NCI-H524 (cell line): ENCODE measurements at places on chromosomes 12 and 14.

DNA sequence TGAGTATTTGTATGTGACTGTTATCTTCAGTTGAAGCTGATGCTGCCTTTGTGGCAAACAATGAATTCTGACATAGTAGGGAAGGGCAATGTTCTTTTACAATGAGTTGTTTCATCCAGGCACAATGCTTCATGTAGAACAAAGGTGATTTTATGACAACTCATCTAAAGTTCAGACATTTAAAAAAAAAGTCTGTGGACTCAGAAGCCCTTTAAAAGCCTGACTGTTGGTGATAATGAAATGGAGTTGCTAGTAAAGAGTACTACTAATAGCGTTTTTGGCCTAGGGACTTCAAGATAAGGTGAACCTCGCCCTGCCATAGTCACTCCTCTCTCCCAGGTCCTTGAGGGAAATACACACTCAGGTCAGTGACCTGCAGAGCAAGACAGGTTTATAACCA, 105.1 kb downstream of the AKAP6 start:
- DNase-seq: no peak

DNA sequence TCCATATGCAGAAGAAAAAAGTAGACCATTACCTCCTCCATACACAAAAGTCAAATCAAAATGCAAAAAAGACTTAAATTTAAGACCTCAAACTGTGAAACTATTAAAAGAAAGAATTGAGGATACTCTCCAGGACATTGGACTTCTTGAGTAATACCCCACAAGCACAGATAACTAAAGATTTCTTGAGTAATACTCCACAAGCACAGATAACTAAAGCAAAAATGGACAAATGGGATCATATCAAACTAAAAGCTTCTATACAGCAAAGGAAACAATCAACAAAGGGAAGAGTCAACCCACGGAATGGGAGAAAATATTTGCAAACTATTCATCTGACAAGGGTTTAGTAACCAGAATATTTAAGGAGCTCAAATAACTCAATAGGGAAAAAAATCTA, 427.9 kb downstream of the CCDC91 start:
- DNase-seq: no peak

DNA sequence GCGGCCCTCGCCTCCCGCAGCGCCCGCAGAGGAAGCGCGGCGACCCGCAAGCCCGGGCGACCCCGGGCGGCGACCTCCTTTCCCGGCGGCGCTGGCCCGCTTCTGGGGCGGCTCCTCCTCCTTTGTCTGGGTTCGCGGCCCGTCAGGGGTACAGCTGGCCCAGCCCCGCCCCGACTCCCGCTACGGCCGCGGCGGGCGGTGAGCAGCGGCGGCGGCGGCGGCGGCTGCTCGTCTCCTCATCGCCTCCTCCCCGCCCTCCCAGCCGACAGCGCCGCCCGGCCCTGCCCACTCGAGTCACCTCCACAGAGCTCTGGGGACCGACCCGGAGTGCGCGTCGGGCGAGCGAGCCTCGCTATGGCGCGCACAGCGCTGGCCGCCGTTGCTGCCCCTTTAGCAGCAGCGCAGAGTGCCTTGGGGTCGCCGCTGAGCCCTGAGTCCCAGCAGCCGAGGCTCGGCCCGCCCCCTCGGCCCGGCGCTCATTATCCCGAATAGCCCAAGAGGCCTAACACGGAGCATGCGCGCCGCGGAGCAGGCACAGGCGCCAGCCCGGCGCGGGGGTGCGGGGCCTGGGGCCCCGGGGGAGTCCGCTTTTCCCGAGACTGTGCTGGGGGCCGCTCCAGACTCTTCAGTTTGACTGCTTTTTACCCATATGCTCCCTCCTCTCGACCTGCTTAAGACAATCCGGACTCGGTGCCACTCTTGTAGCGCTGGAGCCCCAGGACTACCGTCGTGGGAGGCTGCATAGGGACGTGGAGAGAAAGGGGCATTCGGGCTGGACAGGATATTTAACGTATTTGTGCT, at the start of gene SOS2:
Gene SOS2, minus strand, starts transcription at position 104 of the 801 bp plus-strand sequence. CDS start 295 bp downstream, outside the sequence.
- DNase-seq: peak; percentile 97

DNA sequence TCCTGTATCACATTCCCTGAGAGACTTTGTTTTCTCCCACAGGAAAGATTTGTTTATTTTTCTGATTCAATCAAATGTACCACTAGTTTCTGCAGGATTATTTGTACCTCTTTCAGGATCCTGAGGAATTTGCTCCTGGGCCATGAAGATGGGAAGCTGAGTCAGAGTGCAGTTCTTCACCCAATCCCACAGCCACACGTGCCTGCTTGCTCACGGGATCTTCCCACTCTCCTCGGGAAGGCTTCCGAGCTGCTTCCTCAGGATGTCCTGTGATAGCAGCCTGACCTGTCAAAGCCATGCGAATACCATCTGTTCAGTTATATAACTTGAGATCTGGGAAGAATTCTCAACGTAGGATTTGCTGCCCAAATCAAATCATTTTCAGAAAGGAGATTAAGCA, 41.8 kb upstream of the HIF1A start:
- DNase-seq: peak; percentile 77

DNA sequence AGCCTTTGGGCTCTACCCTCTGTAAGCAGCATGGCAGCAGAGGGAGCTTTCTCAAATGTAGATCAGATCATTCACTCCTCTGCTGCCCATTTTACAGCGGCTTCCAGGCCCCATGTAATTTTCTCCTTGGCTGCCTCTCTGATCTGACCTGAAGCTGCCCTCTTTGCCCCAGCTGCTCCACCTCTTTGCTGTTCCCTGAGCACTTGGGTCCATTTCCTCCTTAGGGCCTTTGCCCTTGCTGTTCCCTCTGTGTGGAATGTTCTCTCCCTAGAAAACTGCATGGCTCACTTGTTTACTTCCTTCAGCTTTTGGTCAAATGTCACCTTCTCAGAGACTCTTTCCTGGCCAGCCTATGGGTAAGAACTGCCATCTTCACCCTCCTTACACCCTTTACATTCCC, 37.2 kb downstream of the SMOC1 start:
- no peak for DNase-seq

- DNase-seq: no peak
Measured at GRCh38 chr12:111748867-111749266, 17.9 kb upstream of the ALDH2 start.

- DNase-seq: peak; percentile 25
Measured at GRCh38 chr12:6494258-6494743, 399 bp downstream of the NCAPD2 start.

DNA sequence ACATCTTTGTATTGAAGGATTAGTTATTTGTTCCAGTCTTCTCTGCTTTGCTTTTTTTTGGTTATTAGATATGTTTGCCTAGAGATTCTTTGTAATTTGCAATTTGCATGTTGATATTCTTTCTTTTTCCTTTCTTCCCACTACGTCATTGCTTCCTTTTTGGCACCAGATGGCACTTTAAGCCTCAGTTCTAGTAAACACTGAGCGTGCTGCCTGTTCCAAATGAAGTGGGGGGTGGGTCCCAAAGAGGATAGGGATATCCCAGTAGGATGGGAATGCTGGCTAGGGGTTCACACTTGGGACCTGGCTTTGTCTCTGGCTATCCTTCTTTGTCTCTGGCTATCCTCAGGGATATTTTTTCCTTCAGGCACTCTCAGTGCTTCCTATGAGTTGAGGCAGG, 17.0 kb downstream of the EAPP start:
- DNase-seq: peak; percentile 14

DNA sequence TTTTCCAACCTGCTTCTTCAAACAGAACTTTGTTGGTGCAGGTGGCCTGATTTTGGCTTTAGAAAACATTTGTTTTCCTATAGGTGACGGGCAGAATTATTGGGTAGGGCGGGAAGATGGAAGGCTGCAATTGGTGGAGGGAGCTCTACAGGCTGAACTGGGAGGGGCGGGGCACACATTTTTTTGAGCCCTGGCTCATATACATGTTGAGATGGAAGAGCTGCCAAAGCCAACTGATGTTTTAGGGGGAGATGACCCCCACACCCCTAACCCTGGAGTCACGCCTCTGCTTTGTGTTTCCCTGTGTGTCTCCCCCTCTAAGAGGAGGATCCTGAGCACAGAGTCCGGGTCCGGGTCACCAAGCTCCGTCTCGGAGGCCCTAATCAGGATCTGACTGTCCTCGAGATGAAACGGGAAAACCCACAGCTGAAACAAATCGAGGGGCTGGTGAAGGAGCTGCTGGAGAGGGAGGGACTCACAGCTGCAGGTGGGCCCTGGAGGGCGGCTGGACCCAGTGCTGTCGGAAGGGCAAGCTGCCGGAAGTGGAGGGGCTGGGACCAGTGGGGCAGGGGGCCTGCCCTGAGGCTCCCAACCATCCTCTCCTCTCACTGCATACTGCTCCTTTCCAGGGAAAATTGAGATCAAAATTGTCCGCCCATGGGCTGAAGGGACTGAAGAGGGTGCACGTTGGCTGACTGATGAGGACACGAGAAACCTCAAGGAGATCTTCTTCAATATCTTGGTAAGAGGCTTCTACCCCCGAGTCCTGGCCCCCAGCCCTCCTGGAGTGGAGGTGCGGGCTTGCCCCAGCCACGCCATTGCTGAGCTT, 18.6 kb downstream of the AGAP2 start:
- no peak for DNase-seq

- peak; percentile 39 for DNase-seq
Measured at GRCh38 chr12:59398164-59398563, 197.7 kb upstream of the SLC16A7 start.

GRCh38 chr12:31578632-31579031, 12.3 kb downstream of the DENND5B start:
- DNase-seq: peak; percentile 3

DNA sequence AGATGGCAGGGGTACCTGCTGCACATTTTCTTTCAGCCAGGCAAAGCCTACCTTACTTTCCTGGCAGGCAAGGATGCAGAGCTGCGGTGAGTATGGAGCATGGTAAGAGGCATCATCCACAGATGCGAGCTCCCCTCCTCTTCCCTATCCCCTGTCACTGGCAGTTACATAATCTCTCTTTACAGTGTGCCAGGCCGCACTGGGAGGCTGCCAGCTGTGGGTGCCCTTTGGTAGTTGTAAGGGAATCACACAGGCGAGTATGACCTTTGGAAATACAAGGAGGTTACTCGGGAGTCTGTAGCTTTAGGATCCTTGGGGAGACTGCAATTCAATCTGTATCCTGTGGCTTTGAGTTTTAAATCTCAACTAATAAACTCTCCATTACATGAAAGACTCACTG, 132.5 kb downstream of the KTN1 start:
- DNase-seq: no peak

DNA sequence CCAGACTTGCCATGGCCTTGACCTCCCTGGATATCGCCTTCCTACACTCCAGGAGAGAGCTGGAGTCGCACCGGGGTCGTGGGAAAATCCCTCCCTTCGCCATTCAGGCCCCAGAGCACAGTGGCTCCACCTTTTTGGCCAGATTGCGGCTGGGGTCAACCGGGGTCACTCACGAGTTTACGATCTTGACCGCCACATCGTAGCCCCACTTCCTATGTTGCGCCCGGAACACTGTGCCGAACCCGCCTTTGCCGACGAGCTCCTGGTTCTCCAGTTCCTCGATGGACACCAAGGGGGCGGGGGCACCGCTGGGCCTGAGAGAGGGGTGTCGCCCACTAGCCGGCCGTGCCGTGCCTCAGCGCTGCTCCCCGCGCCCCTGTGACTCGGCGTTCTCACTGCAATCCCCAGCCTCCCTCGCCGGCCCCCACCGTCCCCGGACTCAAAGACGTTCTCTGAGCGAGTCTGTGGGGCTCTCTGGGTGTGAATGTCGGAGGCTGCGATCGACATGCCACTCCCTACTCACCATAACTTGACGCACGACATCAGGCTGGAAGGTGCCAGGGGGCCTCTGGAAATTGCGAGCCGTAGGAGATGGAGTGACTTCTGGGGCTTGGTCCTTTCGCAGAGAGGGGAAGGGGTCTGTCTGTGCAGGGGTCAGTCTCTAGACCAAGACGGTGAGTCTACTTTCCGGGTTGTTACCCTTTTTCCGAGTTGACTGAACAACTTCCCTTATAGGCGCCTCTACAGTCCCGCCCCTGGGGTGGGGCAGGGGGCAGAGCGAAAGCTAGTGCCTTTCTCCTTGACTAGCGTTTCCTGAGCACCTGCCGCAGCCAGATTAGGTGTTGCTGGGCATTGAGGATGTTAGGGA, at the start of gene RIPK3:
Gene RIPK3, minus strand, starts transcription at position 708 of the 868 bp plus-strand sequence. Its CDS starts 165 bp downstream, at position 543.
- DNase-seq: no peak

DNA sequence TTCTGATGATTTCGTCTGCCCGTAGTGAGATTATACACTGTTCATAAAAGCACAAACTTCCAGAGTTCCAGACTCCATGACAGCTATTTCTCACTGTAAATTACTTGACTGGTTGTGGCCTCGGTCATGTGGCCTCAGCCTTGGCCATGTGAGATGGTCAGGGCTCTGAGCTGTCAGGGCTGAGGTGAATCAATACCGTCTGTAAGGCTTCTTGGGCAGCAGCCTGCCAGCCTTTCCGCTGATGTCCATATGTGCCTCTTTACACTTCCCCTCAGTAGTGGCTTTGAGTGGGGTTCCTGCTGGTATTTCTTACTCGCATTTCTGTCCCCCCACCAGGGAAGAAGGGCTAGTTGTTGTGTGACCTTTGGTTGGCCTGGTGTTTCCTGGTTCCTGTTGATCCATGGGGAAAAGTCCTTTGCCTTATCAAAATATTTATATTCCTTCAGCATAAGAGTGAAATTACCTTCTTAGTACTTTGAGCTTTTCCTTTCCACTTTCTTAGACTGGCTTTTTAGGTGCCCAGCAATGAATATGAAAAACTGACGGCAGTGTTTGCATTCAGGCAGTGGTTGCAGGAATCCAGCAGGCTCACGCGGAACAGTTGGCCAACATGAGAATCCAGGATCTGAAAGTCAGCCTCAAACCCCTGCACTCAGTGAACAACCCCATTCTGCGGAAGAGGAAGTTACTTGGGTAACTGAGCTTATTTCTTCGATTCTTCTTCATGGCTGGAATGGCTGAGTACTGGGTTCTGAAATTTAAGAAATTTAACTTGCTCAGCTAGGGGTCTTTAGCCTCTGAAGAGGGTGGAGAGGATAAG, 46.1 kb downstream of the MAPKAPK5 start:
- no peak for DNase-seq

DNA sequence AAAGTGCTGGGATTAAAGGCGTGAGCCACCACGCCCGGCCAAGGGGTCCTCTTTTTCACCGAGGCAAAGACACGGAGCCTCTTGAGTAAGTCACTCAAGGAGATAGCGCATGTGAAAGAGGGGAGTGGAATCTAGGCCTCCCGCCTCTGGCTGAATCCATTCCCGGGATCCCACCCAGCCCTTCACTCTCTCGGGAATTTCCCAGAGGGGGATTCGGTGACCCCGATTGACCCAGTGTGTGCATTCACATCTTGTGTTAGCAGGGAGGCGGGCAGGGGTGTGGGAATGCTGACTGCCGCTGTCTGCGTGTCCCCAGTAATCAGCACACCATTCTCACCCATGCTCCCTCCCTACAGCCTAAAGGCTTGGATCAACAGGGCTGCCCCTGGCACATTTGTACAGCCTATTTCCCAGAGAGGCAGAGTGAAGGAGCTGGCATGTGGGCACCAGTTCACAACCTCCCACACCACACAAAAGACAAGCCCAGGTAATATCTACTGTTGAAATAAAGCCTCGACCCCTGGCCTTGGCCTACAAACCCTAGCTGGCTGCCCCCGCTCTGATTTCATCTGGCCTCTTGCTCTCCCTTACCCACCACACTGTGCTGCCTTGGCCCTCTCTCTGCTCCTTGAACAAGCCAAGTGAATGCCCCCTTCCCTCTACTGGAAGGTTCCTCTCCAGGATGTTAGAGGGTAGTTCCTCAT, 1.3 kb upstream of the LTBP2 start:
- no peak for DNase-seq
